Smooth muscle cell of trachea (primary cell): ENCODE measurements at places on chromosomes 4 and X. TPM values are rescaled to one million over a fixed set of nuclear protein-coding genes. Genes with fewer than 3 reads are reported as not detected.

The SRPK3 gene
- 0.58 and 1.5 TPM in 2 replicates for total RNA-seq

The FAM241A gene
- total RNA-seq, result 0.83 and 1.9 TPM in 2 replicates

The SPOCK3 gene
- 0.17 and 0.44 TPM in 2 replicates for total RNA-seq

The LANCL3 gene
- under 0.01 TPM in 1 of 2 replicates, not detected in the other for total RNA-seq
